NCI-H2107 (cell line): ENCODE measurements at places on chromosomes 2 and 18.

GRCh38 chr2:7653617-7654016, 736.4 kb downstream of the RNF144A start:
- DNase-seq, result no peak

DNA sequence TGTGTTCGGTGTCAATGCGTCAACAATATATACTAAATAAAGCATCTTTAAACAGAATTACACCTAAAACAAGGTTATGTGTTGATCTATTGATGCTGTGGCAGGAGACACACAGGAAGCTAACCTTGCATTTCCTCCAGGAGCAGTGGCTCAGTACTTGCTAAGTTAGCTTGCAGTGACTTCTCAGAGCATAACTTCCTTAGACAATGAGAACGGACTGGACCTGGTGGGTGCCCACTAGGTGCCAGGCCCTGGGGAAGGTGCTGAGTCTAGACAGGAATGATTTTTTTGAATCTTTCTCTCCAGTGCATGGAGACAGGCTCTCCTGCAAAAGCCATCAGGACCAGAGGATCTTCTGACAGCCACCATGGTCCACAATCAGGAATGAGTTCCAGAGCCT, 73.8 kb upstream of the MGAT4A start:
- DNase-seq, result no peak

- DNase-seq, result no peak
Observed at GRCh38 chr18:25365242-25365641, 13.3 kb upstream of the ZNF521 start.

- DNase-seq, result no peak
Observed at GRCh38 chr2:136022396-136023146, 37.1 kb upstream of the DARS1 start.

DNA sequence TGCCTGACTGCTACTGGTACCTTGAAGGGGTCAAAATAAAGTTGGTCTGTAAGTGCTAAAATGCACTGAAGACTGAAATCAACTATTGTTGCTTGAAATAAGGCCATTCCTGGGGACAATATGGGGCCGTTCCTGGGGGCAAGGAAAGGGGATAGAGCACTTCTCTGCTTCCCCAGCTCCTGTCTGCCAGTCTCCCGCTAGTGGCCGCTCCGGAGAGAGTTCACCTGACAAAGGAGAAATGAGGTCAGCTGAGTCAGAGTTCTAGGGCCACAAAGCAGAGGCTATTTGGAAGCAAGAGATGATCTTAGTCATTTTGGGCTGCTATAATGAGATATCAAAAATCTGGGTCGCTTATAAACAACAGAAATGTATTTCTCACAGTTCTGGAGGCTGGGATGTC, 345.9 kb downstream of the TSN start:
- no peak for DNase-seq

DNA sequence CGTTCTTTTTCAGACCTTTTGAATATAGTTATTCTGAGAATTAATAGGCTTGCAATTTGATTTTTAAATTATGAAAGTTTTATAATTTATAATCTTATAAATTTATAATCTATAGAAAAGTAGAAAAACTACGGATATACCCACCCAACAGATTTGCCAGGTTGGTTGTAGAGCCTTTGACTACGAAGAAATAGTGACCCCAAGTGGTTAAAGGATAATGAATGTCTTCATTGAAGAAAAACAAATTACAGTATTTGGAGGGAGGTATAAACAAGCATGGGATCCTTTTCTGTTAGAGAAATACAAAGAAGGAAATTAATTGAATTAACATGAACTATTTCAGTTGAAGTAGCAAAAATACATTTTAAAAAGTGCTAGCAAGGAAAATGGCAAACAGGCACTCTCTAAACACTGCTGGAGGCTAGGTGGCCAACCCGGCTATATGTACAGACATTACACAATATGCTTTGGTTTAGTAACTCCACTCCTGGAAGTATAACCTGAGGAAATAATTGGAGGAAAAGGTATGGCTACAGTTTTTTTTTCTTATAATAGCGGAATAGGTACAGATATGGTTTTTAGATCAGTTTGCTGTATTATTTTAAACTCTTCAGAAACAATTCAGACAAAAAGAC, 110.9 kb downstream of the MIB1 start:
- DNase-seq, result no peak

DNA sequence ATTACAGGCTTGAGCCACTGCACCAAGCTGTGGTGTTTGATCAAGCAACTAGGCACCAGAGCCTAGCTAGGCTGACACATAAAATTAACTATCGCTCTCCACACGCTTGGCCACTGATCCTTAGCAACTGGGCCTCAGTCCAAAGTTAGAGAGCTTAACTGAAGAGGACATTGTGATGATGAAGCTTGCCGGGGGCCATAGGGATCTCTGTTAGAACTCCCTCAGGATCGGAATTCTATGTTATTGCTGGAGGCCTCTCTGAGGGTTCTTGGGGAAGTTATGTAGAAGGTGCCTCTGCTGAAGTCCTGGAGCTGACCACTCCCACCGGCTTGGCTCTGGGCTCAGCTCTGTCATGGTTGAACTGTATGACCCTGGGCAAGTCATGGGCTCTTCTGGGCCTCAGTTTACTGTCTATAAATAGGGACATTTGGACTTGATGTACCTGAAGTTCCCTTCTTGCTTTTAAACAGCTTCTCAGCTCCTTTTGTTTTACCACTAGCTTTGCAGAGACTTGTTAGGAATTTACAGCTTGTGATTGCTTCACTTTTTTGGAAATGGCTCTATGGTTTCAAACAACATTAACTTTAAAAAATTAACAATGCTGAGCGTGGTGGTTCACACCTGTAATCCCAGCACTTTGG, 44.1 kb downstream of the GATA6 start:
- no peak for DNase-seq

DNA sequence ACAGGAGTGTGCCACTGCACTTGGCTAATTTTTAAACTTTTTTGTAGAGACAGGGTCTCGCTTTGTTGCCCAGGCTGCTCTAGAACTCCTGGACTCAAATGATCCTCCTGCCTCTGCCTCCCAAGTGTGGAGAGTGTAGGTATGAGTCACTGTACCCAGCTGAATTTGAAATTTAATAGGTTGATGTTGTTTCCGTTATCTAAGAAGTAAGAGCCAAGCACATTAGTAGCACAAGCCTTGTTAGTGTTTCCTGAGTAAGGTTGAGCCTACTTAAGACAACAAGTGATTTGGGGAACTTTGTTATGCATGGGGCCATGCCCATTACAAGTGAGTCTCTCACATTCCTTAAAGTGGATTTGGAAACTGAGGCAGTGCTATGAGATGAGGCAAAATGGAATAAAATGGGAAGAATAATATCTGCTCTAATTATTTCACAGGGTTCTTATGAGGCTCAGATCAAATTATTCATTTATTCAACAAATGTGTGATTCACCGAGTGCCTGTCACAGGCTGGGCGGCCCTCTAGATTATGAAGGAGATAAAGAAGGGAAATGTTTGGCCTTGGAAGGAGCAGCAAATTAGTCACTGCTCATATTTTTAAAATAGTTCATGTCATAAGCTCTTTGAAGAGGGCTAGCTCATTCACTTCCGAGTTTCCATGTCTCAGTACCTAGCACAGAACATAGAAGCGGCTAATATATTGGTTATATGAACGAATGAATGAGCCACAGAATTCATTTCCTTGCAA, 217.2 kb downstream of the LDLRAD4 start:
- no peak for DNase-seq

DNA sequence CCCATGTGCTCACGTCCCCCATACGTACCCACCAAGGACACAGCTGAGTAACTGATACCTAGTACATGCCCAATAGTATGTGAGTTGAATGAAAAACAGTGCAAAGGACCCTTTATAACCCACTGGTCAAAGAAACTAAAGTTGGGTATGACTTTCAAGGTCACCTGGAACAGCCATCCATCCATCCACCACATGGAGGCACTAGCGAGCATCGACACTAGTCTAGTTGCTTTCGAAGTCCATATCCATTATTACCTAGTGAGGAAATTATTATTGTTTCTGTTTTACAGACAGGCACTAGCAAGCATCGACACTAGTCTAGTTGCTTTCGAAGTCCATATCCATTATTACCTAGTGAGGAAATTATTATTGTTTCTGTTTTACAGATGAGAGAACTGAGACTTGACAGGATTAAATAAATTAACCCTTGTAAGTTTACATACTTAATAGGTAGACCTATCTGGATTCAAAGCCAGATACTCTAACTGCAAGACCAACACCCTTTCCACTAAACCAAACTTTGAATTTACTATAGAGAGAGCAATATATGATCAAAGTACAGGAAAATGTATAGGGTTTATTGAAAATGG, 233.7 kb downstream of the METTL4 start:
- DNase-seq, result no peak

- no peak for DNase-seq
Observed at GRCh38 chr2:173288561-173288960, 66.1 kb upstream of the CDCA7 start.

DNA sequence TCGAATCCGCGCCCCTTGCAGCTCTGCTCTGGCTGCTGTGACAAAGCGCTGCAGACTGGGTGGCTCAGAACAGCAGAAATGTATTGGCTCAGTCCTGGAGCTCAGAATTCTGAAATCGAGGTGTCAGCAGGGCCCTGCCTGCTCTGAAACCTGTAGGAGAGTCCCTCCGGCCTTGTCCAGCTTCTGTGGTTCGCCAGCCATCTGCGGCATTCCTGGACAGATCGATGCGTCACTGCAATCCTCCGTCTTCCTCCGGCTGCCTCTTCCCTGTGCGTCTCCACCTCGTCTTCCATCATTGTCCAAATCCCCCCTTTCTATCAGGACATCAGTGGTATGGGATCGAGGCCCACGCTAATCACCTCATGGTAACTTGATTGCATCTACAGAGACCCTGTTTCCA, 115.2 kb downstream of the RNF144A start:
- no peak for DNase-seq

DNA sequence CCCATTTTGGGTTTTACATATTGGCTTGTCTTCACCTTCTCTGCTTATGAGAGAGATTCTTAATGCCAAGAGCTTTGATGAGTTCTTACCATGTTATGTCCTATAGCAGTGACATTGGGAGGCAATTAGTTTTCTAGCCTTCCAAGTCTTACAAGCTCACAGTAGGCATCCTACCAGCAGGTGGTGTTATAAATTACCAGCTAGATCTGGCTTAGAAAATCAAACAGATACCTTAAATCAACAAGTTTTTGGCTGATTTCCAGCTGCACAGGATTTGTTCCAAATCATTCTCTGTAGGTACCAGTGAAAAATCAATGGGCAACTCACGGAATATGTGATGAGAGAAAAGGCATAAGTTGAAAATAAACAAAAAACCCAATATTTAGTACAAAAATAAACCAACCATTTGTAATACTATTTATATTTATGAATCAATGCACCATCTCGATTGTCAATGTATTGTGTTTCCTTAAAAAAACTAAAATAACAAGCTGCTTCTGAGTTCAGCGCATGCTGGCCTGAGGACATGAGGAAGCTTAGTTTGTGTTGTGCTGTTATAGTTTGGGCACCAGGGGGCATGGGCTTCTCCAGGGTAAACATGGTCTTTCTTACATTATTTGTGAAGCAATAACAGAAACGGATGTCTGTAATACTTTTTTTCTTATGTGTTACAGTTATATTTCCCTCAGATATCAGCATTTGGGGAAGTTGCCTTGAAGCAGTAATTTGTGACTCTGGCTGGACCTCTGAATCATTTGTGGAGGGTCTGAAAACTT, 34.1 kb upstream of the NXPH2 start:
- DNase-seq, result no peak

DNA sequence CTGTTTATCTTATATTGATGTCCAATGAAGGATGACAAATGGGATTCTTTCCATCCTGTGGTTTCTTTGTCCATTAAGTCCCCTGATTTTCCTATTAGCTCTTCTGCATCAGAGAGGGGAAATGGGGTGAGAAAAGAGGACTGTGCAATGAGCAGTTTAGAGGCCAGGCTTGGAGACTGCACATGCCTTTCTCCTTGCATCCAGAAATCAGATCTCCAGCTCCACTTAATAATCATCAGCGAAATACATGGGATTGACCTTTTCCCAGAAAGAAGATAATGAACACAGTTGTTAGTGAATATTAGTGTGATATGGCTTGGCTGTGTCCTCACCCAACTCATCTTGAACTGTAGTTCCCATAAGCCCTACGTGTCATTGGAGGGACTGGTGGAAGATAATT, 697.4 kb downstream of the CBLN2 start:
- no peak for DNase-seq

DNA sequence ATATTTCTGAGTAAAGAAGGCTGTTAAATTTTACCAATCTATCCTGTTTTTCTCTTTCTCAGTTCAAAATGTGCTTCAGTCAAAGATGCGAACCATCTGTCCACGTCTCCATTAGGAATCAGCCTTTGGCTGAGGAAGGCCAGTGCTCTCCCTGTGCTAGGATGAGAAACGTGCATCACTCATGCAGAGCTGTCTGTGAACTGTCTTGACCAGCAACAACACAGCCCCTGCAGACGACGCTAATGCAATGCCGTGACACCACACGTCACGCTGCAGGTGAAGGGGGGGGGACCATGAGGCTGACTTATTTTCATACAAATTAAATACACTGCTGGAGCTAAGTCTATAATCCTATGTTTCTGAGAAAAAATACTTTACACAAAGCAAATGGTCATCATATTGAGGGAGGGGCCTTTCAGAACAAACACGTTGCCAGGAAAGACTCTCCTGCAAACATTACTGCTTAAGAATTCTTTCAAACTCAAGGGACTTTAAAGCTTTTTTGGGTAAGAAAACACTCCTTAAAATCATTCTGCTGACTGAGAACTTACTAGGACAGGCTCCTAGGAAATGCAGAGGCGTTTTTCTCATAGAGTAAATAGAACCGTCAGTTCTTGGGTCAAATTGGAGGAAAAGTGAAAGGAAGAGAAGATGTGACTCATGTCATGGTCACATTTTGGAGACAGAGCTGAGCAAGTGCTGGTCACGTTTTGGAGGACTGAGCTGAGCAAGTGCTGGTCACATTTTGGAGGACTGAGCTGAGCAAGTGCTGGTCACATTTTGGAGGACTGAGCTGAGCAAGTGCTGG, 97.0 kb downstream of the MBP start:
- no peak for DNase-seq

GRCh38 chr2:212299333-212299732, 239.3 kb downstream of the ERBB4 start:
- no peak for DNase-seq

DNA sequence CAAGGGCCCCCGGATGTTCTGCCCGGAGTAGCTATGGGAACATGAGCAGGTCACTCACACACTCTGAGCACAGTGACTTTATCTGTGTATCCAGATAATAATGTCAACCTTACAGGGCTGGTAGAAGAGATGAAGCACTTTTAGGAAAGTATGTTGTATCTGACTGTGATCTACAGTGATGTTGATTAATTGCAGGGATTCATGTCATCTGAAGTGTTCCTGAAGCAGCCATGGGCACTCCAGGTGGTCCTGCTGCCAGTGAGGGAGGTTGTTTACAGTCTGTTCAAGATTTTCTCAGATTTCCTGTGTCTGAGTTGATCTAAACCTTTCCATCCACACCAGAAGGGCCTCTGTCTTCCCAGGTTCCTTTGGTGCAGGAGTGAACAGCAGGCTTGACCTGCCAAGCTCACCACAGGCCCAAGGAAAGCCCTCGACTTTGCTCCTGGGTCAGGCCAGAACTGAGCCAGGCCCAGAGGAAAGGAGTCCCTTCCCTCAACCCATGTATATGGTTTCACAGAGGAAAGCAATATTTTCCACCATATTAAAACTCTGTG, 28.0 kb downstream of the KIAA2012 start:
- no peak for DNase-seq

- no peak for DNase-seq
Observed at GRCh38 chr2:178404368-178404767, 46.6 kb downstream of the PRKRA start.
